ENCODE measurements at places on chromosomes 5 and 9.

GRCh38 chr9:88954066-88954465 is 37.2 kb upstream of the S1PR3 start:
- no peak for DNase-seq

DNA sequence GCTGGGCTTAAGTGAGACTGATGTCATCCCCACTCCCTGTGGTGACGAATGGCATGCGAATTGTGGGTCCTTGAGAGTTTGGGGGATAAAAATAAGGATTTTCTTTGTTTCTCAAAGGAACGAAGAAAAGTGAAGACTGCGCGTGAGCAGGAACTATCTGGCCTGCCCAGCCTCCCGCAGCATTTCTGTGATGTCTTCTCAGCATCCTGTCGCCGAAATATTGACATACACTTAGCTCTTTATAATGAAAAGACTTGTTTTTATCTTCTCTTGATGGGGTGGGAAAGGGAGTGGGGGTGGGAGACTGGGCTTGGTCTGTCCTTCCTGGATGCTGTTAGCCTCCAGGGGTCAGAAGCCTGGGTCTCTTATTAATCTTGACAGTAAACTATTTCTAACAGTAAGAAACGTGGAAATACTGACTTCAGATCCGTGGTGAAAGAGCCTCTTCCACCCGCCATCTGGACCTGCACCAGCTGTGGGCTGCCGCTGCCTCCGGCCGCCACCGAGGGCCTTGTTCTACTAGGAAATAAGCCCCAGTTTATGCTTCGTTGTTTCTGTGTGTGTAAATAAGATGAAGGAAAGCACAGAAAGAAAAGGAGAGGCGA is 239.6 kb downstream of the FANCC start:
- DNase-seq: peak; percentile 60

DNA sequence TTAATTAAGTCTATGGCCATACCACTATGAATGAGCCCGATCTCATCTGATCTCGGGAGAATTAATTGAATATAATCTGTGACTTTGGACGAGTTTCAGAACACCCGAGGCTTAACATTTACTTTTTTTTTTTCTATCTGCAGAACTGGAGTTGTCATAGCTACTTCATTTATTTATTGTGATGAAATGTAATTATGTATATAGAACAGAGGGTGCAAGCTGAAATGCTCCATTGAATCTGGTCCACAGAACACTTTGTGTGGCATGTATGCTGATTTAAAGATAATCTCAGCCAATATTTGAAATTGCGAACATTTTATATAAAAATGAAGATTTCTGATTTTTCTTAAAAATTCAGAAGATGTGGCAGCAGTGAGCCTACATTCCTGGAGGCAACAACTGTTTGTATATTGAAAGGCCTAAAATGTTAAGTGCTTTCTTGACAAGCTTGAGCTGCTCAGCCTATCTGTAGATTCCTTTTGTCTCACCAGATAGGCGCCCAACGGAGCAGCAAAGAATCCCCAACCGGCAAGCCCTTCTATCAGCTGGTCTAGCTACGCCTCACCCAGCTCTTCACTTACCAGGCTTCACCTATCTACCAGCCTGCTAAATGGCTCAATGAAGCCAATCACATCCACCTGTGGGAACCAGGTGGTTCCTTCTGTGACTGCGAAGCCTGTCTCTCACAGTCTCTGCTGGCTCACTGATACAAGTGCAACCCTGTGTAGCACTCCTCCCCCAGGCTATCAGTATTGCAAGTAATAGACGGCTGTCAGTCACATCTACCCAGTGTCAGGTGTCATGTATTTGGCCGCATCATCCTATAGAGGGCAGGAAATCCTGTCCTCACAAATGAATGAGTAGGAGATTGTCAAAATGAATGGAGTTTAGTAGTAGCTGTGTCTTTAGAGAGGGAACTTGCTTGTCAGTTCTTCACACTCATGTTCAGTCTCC is 170.6 kb upstream of the MRPS30 start:
- DNase-seq: no peak

DNA sequence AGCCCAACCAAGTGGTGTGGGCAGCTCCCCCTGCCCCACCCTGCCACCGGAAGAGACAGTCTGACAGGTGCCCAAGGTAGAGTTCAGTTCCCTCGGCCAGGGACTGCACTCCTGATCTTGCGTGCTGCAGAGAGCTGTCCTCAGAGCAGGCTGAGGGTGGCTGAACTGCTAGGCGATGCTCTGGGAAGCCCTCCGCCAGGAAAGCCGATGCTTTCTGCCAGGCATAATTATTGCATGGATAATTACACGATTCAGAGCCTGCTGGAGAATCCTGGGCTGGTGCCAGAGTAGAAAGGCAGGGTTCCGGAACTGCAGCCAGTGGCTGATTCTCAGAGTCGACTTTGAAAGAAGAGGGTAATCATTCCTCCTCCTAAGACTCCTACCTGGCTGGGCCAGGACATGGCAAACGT is 19.3 kb downstream of the KCNIP1 start:
- DNase-seq: no peak

- peak; percentile 87 for DNase-seq
Measured at GRCh38 chr9:128245421-128246151, 30.2 kb downstream of the GOLGA2 start.

DNA sequence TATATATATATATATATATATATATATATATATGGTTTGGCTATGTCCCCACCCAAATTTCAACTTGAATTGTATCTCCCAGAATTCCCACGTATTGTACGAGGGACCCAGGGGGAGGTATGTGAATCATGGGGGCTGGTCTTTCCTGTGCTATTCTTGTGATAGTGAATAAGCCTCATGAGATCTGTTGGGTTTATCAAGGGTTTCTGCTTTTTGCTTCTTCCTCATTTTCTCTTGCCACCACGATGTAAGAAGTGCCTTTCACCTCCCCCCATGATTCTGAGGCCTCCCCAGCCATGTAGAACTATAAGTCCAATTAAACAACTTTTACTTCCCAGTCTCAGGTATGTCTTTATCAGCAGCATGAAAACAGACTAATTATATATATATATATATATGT is 52.3 kb upstream of the ADAMTS2 start:
- DNase-seq: no peak

DNA sequence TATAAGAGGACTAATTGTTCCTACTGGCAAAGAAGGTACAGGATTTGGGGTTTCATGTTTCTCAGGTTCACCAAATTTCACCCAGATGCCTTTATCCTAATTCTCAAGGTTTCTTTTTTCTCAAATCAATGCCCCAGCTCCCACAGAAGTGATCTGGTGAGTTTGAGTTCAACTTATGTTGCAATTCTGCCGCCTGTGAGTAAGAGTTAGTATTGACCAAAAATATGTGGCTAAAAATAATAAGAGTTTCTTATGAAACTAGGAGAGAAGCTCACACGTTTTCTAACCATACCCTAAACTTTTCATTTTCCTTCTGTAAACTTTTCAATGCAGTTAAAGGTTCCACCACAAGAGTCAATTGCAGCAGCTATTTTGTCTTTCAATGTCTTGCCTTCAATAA is 15.1 kb downstream of the SLCO6A1 start:
- no peak for DNase-seq

- DNase-seq: no peak
Measured at GRCh38 chr5:54013556-54014194, 296.7 kb downstream of the ARL15 start.

- no peak for DNase-seq
Measured at GRCh38 chr9:114662081-114662989, 4.7 kb upstream of the TEX53 start.

- no peak for DNase-seq
Measured at GRCh38 chr5:122316656-122317055, 4.6 kb downstream of the SNCAIP start.

GRCh38 chr9:114824110-114824509 is 18.3 kb upstream of the TNFSF15 start:
- no peak for DNase-seq

DNA sequence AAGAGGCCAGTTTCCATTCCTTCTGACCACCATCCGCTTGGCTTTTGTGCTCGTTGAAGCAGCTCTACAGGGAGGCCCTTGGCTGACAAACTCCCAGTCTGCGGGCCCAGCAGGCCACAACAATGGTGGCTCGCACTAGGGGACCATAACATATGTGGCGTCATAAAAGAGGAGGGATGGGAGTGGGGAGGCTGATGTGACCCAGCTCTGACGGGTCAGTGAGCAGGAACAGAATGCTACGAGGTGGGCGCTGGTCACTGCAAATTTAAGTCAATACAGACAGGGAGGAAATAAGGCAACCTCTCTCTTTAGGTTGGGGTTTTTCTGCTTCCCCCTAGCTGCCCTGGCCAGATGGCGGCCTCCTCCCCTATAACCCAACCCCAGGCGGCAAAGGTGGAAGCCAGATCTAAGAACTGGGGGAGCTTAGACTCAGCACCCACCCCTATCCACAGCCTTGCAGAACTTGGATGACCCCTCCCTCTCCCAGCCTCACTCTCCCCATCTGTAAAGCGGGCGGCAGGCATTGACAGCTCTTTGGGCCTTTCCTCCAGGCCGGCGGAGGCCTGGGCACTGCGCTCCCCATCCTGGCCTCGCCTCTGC is 778 bp downstream of the FRRS1L start:
- no peak for DNase-seq

GRCh38 chr5:87845734-87846133 is 422.9 kb downstream of the TMEM161B start:
- DNase-seq: no peak

DNA sequence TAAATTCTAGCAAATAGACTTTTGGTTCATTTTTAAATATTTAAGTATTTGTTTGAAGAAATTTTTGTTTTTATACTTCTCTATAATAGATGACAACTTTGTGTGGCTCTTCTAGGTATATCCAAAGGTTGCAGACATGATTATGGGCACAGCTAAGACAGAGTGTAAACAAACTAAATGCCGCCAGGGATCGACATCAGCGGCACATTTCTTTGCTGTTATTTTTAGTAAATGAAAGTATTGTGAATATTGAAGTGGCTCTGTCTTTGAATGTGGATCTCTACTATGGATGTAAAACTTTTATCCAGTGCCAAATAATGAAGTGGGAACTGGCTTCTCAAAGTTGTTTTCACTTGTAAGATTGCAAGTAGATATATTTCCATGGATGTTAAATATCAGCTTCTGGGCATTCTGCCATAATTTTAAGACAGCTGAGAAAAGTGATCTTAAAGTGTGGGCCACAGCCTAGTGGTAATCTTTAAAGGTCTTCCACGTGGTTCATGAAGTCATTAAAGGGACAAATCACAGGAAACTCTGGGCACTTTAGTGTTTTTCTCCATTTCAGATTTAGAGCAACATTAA is 589.9 kb downstream of the ZNF608 start:
- DNase-seq: no peak

DNA sequence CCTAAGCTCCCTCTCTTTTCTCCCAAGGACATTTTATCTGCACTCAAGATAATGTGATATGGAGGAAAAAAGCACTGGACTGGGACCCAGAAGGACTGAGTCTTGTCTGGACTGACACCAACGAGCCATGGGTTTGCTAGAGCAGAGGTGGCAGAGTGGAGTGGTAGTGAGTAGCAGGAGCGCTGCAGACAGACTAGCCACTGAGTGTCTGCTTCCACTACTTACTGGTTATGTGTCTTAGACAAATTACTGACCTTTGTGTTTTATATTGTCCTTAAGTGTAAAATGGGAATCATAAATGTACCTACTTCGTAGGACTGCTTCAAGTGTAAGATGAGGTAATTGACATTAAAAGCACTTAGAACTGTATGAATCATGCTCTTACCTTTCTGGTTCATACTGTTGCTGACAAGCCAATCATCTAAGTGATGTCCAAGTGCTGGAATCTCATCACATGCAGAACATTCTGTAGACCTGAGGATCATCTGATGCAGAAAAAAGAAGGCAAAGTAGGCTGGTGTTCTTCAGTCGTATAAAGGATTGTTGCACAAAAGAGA is 12.5 kb upstream of the PRLR start:
- DNase-seq: no peak

- no peak for DNase-seq
Measured at GRCh38 chr5:111530298-111530740, 18.0 kb upstream of the STARD4 start.

GRCh38 chr5:143782588-143783386 is 29.2 kb upstream of the HMHB1 start:
- no peak for DNase-seq

GRCh38 chr9:124256517-124257069 is 1.2 kb upstream of the NEK6 start:
- DNase-seq: peak; percentile 64

DNA sequence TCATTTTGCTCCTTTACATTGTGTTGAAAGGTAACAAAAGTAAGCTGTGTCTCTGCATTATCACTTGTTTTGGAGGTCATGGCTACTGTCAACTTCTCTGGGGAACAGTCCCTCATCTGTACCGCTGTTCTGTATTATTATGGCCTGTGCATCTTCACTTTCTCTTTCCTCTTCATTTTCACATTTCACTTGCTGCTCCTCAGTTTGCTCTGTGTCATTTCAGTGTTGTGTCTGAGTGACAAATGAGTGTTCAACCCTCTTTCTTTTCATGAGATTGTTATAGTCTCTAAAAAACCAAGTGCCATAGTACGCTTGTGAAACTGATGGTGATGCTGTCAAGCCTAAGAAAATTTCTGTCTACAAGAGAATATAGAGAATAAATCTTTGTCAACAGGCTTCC is 122.0 kb upstream of the FER start:
- DNase-seq: no peak

- DNase-seq: no peak
Measured at GRCh38 chr5:80659106-80659505, 4.3 kb upstream of the DHFR start.

- DNase-seq: no peak
Measured at GRCh38 chr5:41339339-41339738, 126.0 kb upstream of the C6 start.

DNA sequence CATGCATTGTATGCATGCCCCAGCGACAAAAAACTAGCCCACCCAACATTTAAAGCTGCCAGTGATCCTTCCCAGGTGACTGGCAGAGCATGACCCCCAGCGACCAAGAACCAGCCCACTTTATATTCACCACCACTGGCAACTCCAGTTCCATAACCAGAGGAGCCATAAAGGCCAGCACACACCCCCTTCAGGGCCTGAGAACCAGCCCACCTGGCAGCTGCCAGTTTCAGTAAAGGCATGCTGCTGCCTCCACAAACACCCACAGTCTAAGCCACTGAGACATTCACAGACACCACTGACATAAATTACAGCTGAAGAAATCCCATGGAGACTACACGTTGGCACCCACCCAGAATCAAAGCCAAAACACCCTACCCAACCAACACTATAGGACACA is 46.9 kb upstream of the RGS7BP start:
- DNase-seq: no peak

GRCh38 chr5:169450464-169450863 is 133.1 kb upstream of the SPDL1 start:
- no peak for DNase-seq

GRCh38 chr9:88992556-88992955 is 1.3 kb downstream of the S1PR3 start:
- DNase-seq: no peak

DNA sequence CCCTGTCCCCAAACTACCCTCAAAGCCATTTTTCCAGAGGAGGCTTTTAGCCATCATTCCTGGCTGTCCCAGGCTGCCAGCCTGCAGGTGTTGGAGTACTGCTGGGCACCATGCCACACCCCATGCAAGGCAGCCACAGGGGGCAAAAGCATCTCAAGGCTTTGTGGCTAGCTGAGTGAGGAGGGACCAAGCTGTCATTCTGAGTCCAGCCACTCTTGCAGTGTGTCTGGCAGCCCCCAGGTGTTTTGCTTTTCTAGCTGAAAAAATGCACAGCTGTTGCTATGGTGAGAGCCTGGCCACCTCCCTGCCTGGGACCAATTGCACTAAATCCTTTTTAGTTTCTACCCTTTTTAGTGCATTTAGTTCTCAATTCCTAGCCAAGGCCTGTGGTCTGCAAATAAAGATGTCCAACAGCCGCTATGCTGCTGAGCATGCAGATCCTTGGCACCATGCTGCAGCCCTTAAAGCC is 50.4 kb upstream of the PTGS1 start:
- DNase-seq: no peak

- DNase-seq: no peak
Measured at GRCh38 chr9:31119890-31120454, 1264.5 kb upstream of the ACO1 start.

All from left forelimb (tissue), 1 donor.